Right ventricle myocardium inferior (tissue), 1 donor: ENCODE measurements at places on chromosomes 1 and 21. TPM values are rescaled to one million over a fixed set of nuclear protein-coding genes. Genes with fewer than 3 reads are reported as not detected.

DNA sequence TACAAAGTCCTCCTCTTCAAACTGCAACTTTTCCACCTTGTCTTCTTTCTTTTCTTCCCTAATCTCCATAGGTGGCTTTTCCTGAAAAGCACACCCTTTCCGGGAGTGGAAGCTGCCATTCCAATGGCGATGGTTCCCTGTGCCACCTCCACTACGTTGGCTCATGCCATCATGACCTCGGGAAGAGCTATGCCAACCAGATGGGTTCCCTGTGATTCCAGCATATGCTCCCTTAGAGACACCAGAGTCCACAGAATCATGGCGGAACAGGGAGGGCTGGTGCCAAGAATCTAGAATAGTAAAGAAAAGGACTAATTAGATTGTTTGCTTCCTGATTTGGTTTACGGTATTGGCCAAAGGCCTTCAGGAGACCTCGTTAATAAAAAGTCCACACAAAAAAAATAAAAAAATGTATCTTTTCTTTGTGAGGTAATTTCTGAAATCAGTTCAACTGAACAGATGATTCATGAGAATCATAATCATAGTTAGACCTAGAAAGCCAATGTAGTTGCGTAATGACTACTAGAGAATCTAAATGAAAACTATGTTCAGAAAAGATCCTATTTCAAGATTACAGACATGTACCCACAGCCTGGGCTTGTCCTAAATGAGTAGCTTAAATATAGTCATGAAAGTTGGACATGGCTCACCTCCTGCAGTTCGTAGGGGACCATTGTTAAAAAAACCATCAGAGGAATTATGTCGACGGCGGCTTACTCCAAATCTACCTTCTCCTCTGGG, 30.9 kb upstream of the CCDC17 start:
- no peak for DNase-seq

DNA sequence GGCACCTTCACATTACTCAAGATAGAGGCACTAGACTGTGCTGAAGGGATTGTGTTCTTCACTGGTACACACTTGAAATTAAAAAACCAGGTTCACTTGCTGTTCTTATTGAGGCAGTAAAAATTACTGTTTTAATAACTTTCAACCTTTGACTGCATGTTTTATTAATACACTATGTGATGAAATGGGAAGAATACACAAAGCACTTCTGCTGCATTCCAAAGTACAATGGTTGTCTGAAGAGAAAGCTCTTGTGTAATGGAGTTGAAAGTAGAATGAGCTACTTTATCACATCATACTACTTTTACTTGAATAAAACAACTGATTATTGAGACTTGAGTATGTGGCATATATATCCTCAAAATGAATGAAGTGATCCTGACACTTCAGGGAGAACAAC, 49.7 kb downstream of the LRRC8C start:
- no peak for DNase-seq

The FHAD1 gene
- total RNA-seq: not detected

DNA sequence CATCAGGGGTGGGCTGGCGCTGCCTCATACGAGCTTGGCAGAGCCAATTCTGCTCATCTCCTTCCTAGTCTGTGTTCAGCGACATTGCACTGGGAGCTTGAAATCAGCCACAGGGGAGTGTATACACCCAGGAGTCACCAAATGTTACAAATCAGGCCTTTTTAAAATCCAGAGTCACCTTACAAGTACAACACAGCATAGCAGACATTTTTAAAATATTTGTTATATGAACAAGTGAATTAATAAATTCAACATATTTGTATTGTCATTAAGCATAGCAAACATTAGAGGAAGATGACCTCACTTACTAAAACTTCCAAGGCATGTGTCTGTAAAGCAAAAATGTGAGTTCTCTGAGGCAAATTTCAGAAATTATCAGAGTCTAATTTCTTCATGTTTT, 210.0 kb downstream of the HLX start:
- no peak for DNase-seq

The FMO2 gene
- total RNA-seq: 59.4 TPM

The ERG gene
- 18.1 TPM for total RNA-seq

The ZP4 gene
- total RNA-seq: not detected

DNA sequence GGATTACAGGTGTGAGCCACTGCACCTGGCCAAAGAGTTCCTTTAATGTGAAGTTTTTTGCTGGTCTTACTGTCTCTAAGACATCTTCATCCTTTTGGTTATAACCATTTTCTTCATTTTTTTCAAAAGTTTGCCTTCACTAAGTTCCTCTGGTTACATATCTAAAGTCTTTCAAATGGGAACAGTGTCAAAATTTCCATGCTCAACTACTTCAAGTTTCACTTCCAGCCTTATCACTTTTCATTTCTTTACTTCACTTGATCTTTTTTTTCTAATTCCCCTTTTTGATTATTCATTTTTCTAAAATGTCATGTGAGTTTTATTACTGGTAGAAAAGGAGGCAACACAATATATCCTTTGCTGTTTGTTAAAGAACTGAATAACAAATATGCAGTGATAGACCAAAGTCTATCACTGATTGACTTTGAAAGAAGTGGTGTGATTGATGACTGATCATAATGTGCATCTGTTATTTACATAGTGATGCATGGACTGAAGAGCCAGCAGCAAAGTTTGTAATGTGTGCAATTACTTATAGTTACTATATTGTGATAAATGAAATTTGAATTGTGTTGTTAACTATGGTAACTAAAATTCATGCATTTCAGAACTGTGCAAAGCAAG, 16.0 kb upstream of the ZFYVE9 start:
- DNase-seq: no peak

DNA sequence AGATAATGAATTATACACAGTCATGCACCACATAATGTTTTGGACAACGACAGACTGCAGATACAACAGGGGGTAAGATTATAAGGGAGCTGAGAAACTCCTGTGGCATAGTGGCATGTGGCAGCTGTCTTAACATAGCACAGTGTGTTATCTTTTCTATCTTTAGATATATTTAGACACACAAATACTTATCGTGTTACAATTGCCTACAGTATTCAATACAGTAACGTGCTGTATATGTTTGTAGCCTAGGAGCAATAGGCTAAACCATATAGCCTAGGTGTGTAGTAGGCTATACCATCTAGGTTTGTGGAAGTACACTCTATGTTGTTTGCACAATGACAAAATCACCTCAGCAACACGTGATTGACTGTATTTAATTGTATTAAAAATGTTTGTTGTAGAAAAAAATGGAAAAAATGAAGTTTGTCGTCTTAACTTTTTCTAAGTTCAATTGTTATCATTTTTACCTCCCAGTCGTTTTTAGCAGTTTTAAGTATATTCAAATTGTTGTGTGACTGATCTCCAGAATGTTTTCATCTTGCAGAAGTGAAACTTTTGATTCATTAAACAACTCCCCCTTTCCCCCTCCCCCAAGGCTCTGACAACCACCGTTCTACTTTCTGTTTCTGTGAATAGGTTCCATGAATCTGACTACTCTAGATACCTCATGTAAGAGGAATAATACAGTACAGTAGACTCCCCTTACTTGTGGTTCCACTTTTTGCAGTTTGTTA, 351.0 kb upstream of the B3GALT2 start:
- DNase-seq: no peak

DNA sequence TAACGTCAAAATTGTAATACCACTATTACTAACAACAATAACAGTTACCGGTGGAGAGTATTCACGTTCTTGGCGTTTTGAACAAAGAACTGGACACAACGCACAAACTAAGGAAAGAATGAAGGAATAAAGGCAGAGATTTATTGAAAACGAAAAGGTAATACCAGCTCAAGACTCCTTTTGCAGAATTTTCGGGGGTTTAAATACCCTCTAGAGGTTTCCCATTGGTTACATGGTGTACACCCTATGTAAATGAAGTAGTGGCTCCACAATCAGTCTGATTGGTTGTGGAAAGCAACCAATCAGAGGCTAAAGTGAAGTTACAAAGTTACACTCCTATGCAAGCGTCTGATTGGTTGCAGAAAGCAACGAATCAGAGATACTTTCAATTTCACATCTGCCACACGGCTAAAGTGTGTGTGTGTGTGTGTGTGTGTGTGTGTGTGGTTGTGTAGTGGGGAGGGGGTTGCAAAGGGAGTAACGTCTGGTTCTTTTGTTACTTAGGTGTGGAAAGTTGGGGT, 1.1 kb upstream of the GTF2B start:
- DNase-seq: no peak

The EPHA10 gene
- 0.32 TPM for total RNA-seq

- no peak for DNase-seq
These were observed 1.1 kb upstream of the SLC1A7 start for GRCh38 chr1:53143527-53143926.

The LCE1C gene
- total RNA-seq: not detected

DNA sequence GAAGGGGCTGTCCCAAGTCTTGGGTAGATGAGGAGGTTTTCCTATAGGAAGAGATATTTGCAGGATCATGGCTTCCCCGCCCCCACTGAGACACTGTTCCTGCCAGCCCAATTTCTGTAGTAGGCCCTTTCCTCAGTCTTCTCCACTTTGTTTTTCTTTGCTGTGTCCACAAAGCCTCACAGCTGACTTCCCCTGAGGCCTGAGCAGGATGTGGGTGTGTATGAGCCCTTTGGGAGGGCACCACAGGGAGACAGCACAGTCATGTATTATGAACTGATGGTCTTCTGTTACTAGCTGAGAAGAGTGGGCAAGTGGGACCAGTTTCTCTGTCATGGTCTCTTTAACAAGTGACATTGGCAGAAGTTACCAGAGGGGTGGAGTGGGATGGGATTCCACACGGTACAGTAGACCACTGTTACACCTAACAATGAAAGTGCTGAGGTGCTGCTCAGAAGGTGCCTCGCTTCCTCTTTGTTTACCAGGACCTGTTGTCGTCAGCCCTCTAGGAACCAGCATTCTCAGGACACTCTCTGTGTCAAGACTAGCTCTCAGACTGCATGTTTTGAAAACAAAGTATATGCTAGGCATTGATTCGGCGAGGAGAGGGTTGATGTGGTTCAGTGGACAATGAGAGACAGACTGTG, 253.8 kb upstream of the HOOK1 start:
- no peak for DNase-seq

- no peak for DNase-seq
These were observed 54.8 kb downstream of the SIPA1L2 start for GRCh38 chr1:232574889-232575762.

GRCh38 chr1:200042552-200043335, 15.2 kb downstream of the NR5A2 start:
- no peak for DNase-seq

GRCh38 chr1:30991862-30992606, 73.5 kb downstream of the PUM1 start:
- no peak for DNase-seq

DNA sequence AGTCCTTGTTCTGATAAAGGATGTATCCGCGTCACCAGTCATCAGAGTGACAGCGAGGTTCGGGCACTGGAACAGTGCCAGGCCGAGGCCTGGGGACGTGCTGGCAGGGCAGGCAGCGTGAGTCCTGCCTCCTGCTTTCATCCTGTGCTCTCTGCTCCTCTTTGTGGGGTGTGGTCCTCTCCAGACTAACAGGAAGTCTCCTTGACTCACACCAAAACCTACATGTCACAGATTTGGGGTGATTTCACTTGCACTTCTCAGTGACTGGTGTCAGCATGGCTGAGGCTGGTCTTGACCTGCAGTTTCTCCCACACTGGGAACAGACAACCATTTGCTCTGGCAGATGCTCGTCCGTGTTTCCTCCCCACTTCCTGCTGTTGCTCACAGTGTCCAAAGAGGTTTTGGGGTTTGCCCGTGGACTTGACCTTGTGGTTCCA, 8.8 kb upstream of the NLRP3 start:
- peak; percentile 87 for DNase-seq

The C1orf52 gene
- 17.1 TPM for total RNA-seq

- no peak for DNase-seq
These were observed 49.8 kb upstream of the OLIG2 start for GRCh38 chr21:32975811-32976431.

DNA sequence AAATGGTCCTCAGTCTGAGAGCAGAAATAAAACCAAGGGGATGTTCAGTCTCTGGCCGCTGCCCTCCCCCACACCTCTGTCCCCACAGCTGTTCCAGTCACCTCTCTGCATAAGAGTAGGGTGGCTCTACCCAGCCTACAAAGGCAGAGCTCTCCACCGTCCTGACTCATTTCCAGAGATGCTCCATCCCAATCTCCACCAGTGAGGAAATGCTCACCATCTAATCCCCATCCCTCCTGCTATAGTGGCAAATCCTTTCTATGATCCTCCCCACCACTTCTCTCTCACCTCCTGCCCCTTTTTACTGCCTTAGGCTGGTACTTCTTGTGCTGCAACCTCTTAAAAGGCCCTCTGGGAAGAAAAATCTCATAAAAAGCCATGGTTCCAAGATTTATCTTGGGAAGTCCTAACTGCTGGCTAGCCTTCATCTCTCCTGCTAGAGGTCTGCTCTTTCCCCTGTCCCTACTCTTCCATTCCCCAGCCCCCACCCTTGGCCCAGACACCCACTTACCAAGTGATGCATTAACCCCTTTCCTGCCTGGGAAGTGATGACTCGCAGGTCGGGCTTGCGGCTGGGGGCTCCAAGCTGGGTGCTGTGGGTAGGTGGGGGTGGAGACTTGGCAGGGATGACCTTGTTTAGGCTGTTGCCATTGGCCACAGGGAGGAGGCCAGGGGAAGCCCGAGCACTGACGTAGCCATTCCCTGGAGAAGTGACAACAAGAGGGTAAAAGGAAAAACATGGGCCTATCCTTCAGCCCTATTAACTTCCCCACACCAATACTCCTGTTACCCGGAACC, 23.9 kb downstream of the MEF2D start:
- DNase-seq: no peak

DNA sequence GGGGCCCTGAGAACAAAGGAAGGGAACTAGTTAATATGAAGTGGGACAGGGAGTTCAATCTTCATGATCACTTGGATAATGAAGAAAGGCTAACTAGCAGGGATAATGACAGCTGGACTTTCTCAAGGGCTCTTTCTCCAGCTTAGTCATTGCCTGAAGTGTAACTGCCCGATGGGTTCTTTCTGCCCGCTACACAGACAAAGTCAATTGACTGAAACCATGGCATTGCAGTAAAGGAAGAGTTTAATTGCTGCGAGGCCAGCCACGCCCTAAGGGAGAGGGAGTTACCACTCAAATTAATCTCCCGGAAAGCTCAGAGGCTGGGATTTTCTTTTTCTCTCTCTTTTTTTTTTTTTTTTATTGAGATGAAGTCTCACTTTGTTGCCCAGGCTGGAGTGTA, 16.6 kb upstream of the SLC2A5 start:
- no peak for DNase-seq

DNA sequence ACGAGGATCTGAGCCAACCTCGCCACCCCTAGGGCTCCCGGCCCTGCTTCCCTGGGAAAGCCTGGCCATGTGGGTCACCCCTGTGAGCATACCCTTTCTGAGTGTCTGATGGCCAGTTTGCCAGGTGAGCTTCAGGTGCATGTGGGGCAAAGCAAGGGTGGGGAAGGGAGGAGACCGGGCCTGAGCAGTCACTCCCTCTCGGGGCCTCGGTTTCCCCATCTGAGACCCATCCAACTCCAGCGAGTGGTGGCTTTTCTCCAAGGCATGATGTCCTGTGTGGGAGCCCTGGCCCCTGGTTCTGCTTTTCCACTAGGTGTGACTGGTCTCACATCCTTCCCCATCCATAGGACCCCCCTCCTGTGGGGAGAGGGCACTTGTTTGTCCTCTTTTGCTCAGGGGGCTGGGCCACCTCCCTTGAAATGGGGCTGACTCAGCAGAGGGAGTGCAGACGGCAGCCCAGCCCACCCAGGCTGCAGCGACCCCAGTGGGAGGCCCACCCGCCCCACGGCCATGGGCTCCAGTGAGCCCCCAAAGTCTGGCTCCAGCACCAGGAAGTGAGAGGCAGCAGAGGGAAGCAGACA, 1.7 kb upstream of the WNT9A start:
- DNase-seq: no peak

GRCh38 chr1:64965366-64966157, 787 bp downstream of the JAK1 start:
- DNase-seq: peak; percentile 90

The AMY2A gene
- total RNA-seq: not detected

The PKLR gene
- total RNA-seq: not detected
